ENCODE measurements at places on chromosomes 16 and 17. TPM values are rescaled to one million over a fixed set of nuclear protein-coding genes. Genes with fewer than 3 reads are reported as not detected.

CDYL2 gene
- 4.6 TPM for total RNA-seq

CCDC144A gene
- total RNA-seq: 0.55 TPM

DNA sequence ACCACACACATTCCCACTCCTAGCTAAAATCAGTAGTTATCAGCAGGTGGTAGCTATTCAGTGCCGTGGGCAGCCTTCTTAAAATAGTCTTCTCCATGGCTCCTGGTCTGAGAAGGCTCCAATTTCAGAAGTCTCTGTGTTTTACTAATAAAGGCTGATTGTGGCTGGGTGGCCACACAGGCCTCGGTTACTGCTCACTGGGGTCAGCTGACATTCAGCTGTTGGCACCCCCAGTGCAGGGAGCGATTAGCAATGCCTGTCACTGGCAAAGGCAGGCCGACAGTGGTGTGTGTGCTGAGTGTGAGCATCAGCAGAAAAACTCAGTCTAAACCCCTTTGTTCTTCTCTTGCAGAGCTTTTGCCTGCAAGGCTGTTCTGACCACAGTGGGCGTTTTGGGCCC is 16.6 kb upstream of the DBNDD1 start:
- DNase-seq: no peak
- H3K36me3 ChIP-seq: peaks cover 10% of the 10 kb centered on the region
- no peaks in the 10 kb centered on the region for H3K4me1 ChIP-seq
- no peak overlapping the region for H3K4me3 ChIP-seq
- H3K27me3 ChIP-seq: no peaks in the 10 kb centered on the region

GRCh38 chr17:76546556-76547182 is 6.8 kb downstream of the PRCD start:
- no peak overlapping the region for H3K4me3 ChIP-seq
- peaks cover 35% of the 10 kb centered on the region for H3K4me1 ChIP-seq
- H3K27me3 ChIP-seq: peaks cover 3% of the 10 kb centered on the region
- no peaks in the 10 kb centered on the region for H3K36me3 ChIP-seq
- no peak overlapping the region for H3K27ac ChIP-seq

- peaks cover 27% of the 10 kb centered on the region for H3K4me1 ChIP-seq
- H3K27me3 ChIP-seq: no peaks in the 10 kb centered on the region
- DNase-seq: no peak
- H3K36me3 ChIP-seq: peaks cover 6% of the 10 kb centered on the region
- no peak overlapping the region for H3K4me3 ChIP-seq
- H3K27ac ChIP-seq: peak overlapping the region; percentile 87
These were observed 20.5 kb downstream of the CDH1 start for GRCh38 chr16:68757625-68757935.

DNA sequence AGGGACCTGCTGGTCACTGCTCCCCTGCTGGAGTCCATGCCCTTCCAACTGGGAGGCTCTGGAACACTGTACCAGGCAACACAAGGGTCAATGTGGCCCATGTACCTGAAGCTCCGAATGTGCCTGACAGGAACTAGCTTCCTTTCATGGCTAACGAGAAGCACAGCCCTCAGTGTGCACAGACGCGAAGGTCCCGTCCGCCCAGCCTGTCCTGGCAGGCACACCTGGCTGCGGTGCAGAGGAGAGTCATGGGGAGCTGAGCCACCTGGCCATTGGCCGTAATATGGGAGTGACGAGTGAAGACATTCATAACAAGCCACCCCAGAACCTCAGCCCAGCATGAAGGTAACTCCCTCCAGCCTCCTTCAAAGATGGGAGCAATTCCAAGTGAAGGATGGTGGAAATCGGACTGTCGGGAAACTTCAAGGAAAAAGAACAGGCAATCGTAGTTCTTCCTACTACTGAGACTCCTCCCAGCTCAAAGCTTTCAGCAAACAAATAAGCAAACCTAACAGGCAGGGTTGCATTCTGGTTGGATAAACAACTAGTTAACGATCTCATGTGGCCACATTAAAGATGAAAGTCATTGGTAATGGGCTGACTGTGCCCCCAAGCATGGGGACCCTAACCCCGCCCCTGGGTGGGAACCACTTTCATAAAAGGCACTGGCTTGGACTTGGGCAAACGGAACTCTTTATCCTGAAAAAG is 13.2 kb downstream of the TMEM11 start:
- peak overlapping the region; percentile 59 for H3K27ac ChIP-seq
- DNase-seq: no peak
- peaks cover 19% of the 10 kb centered on the region for H3K36me3 ChIP-seq
- peaks cover 4% of the 10 kb centered on the region for H3K4me1 ChIP-seq
- no peak overlapping the region for H3K4me3 ChIP-seq
- H3K27me3 ChIP-seq: no peaks in the 10 kb centered on the region

DNA sequence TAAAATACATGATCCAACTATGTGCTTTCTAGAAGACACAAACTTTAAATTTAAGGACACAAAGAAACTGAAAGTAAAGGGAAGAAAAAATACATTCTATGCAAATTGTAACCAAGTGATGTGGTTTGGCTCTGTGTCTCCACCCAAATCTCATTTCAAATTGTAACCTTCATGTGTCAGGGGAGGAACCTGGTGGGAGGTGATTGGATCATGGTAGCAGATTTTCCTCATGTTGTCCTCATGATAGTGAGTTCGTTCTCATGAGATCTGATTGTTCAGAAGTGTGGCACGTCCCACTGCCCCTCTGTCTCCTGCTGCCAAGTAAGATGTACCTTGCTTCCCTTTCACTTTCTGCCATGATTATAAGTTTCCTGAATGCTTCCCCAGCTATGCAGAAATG is 15.0 kb downstream of the OR1A1 start:
- no peak overlapping the region for H3K27ac ChIP-seq
- no peaks in the 10 kb centered on the region for H3K27me3 ChIP-seq
- no peak for DNase-seq

DNA sequence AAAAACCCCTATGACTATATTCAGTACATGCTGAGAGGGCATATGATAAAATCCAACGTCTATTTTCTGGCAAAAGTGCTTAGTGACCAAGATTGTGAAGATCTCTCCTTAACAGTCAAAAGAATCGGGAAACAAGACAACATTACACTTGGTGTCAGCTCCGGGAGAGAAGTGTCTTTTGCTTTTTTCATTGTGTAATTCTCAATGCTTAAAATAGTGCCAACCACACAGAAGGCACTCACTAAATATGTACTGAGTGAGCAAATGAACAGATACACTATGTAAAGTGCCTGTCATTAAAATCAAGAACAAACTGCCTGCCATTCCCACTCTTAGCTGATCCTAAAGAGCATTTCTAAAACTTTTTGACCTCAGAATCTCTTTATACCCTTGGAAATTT is 34.1 kb downstream of the VPS53 start:
- H3K36me3 ChIP-seq: peaks cover 33% of the 10 kb centered on the region
- DNase-seq: no peak
- no peak overlapping the region for H3K4me3 ChIP-seq
- H3K4me1 ChIP-seq: peaks cover 7% of the 10 kb centered on the region
- H3K27ac ChIP-seq: no peak overlapping the region

DNA sequence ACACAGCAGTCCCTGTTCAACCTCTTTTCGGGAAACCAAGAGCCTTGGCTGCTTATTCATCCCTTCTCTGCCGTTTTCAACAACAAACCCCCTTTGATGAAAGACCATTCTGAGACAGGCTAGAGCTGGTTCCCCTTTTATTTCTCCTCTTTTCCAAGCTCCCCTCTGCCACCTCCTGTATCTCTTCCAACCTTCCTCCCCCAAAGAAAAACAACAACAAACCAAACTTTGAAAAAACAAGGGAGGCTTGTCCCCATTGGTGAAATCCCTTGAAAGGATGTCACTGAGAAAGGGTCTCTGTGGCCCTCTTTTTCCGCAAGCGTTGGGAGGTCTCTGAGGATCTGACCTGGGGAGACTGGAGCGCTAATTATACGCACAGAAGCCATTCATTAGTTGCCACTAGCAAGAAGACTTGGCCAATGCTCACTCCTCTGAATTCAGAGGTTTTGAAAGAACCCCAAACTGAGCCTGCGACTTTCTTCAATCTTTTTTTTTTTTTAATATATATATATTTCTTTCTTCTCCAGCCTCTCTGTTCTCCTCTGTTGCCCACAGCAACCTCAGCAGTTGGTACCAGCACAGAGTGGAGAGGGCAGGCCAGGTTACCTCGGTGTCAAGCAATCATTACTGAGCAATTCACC is 101.4 kb downstream of the PITPNC1 start:
- H3K27me3 ChIP-seq: no peaks in the 10 kb centered on the region
- DNase-seq: no peak
- H3K4me1 ChIP-seq: peaks cover 22% of the 10 kb centered on the region
- no peaks in the 10 kb centered on the region for H3K36me3 ChIP-seq
- H3K4me3 ChIP-seq: no peak overlapping the region
- no peak overlapping the region for H3K27ac ChIP-seq

DNA sequence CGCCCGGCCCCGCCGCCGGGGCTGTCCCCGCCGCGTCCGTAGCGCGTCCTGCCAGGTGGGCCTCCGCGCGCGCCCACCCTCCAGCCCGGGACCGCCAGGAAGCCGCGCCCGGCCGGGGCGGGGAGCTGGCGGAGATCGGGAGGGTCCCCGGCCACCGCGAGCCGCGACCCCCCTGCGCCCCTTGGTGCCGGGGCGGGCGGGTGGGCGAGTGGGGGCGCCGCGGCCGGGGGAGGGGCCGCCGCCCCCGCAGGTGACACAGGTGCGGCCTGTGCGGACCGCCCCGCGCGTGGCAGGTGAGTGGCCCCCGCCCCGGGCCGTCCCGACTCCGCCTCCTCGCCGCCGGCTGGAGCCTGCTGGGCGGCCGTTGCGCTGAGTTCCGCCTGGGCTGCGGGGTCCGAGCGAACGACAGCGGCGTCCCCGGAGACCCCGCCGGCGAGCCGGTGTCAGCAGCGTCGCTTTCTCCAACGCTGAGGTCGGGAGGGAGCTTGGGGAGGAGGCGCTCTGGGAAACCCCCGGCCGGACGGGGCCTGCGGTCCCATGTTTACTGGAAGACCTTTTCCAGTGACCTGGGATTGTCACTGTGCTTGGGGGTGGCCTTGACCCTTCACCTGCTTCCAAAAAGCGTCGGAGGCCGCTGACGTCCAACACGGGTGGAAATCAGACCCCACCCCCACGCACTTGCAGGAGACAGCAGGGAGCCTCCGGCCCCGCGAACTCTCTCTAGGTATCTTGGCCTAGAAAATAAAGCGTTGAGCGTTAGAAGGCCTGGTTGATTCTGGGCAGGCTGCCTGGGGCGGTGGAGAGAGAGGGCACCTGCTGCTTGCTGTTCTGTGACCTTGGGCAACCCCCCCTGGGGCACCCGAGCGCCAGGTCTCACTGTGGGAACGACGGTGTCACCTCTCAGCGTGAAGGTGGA is 542 bp downstream of the KLHL36 start:
- peak overlapping the region; percentile 43 for H3K27ac ChIP-seq
- peak overlapping the region; percentile 74 for H3K4me3 ChIP-seq
- no peaks in the 10 kb centered on the region for H3K27me3 ChIP-seq
- H3K36me3 ChIP-seq: peaks cover 11% of the 10 kb centered on the region
- peaks cover 22% of the 10 kb centered on the region for H3K4me1 ChIP-seq

- no peak overlapping the region for H3K4me3 ChIP-seq
- no peaks in the 10 kb centered on the region for H3K27me3 ChIP-seq
- H3K27ac ChIP-seq: peak overlapping the region; percentile 67
- no peak for DNase-seq
- H3K36me3 ChIP-seq: no peaks in the 10 kb centered on the region
These were observed 40.7 kb downstream of the ACTG1 start for GRCh38 chr17:81471818-81472456.

DNA sequence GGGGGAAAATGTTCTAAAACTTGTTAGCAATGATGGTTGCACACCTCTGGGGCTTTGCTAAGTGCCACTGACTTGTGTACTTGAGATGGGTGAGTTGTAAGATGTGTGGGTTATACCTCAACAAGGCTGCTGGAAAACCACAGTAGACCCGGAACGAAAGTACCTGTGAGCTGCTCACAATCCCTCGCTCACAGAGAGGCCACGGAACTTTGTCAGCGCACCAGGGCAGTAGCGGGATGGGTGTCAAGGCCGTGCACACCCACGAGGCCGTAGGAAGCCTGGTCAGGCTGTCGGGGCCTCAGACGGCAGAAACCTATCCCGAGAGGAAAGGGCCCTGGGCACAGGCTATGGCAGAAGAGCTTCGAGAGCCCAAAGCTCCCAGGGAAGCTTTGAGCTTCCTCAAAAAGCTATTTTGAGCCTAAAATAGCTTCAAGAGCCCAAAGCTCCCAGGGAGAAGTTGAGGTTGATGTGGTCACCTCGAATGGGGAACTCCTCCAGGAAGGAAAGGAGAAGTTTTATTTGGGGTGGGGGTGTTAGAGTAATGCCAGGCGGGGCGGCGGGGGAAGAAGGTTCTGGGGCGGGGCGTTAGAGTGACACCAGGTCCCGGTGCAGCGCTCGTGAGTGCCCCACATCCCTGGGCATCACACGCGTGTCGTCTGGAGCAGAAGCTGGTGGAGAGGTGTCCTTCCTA is 19.0 kb downstream of the CBFA2T3 start:
- no peak overlapping the region for H3K27ac ChIP-seq
- no peak overlapping the region for H3K4me3 ChIP-seq
- H3K36me3 ChIP-seq: no peaks in the 10 kb centered on the region
- H3K4me1 ChIP-seq: no peaks in the 10 kb centered on the region
- DNase-seq: no peak

DNA sequence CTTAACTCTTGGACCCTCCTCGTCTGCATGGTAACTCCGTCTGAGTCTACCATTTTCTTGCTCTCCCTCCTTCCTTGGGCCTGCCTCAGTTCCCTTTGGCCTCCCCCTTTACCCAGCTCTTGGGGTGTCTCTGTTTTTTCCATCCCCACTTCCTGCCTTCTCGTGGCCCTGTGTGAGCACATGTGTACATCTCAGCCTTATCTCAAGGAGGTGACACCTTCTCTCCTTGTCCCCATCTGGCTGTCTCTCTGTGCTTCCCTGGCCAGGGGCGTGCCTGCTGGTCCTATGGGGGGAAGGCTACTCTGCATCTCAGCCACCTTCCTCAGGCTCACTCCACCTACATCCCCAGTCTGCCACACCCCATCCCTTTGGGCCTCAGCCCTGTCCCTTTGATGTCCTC is 6.6 kb downstream of the CTF1 start:
- peak overlapping the region; percentile 99 for H3K27ac ChIP-seq
- no peaks in the 10 kb centered on the region for H3K36me3 ChIP-seq
- no peak for DNase-seq
- H3K4me1 ChIP-seq: peaks cover 12% of the 10 kb centered on the region
- no peaks in the 10 kb centered on the region for H3K27me3 ChIP-seq
